Stimulated activated CD8-positive, alpha-beta memory T cell treated with anti-CD3 and anti-CD28 coated beads, Interleukin-4, amount 100 ng/mL, for 1 hour (primary cell): ENCODE measurements at places on chromosomes 3 and 15.

DNA sequence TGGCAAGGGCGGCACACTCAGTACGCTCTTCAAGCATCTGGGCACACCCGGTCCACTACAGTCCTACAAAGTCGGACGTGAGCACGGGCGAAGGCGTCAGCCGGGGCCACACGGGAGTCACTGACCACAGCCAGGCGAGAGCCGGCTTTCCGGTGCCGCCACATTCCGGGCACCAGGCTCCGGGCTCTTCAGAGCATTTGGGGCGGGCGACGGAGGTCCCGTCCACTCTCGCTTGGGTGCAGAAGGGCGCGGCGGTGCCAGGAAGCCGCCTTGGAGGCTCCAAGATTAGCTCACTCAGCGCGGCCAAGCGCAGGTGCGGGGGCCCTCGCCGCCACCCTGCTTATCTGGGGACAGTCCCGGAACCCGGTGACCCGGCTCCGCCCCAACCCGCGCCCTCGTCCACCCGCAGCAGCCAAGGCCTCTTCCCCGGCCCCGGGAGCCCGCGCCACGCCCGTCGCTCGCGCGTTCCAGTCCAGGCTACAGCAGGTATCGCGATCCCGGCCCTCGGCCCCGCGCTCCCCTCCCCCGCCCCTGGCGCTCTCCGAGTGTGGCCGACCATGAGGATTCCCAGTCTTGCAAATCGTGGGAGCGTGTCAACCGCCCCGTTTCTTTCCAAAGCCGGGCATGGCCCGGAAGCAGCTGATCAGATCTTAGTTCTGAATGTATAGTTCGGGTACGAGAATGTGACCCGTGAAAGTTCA, at the start of gene ADPRH:
Gene ADPRH (plus strand): TSS at position 127 of the 701 bp plus-strand sequence. CDS start 2,678 bp downstream, outside the sequence.
- no peak for DNase-seq

DNA sequence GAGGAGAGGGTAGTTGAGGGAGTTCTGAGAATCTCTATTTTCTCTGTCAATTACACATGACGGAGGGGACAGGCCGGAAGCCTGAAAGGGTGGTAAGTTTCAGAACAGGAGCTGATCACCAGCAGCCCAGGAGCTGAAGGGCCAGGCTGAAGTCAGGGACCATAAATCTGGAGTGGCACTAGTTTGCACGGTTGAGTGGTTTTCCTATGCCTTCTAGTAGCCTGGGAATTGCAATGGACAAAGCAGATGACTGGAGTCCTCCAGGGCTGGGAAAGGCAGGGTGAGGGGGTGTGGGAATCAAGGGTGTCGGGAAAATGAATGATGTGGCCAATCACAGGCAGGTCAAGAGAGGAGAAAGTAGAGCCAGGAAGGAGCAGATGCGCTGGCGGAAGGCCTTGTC, 72.5 kb downstream of the MAGEF1 start:
- DNase-seq: no peak

DNA sequence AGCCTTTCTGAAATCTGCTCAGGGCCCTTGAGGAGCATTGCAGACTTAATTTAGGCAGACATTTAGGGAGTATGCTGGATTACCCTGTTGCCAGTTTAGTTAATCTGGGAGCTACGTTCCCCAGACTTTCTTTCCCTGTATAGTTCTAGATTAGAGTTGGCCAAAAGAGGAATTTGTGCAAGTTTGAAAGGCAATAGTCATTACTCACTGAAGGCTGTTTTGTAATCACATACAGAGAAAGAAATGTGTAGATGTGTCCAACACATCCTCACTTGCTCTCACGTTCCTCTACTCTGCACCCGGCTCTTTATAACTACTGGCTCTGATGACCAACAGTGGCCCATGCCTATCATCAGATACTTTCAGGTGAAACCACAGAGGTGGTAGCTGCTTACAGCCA, 24.2 kb downstream of the MASP1 start:
- no peak for DNase-seq

- DNase-seq: no peak
These were observed 260.5 kb upstream of the TPRG1 start for GRCh38 chr3:188911026-188911850.

DNA sequence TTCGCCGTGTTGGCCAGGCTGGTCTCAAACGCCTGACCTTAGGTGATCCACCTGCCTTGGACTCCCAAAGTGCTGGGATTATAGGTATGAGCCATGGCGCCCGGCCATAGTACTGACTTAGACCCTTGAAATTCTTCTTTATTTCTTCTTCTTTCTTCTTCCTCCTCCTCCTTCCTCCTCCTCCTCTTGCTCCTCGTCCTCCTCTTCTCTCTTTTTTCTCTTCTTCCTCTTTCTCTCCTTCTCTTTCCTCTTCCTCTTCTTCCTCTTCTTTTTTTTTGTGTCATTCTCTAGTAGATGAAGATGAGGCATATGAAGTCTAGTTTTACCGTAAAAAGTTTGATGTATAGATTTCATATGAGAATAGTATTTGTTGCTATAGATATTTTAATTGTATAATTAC, 9.3 kb downstream of the RPL15 start:
- no peak for DNase-seq

- DNase-seq: no peak
These were observed 3.9 kb downstream of the LXN start for GRCh38 chr3:158668506-158668905.

DNA sequence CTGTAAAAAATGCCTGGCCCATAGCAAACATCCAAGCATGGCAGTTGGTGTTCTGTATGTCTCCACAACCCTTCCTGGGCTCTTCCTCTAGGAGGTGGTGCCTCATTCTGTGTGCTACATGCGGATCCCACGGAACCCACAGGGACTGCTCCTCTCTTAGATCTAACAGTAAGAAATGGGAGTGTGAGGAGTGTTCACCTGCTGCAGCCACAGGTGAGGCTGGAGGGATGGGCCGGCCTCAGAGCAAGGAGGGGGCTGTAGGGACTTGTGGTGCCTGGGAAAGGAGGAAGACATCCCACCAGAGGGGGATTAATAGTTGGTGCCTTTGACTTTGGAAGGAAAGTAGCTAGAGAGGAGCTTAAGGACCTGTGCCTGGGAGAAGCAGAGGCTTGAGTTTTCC, 22.2 kb downstream of the SEMA3G start:
- DNase-seq: no peak

DNA sequence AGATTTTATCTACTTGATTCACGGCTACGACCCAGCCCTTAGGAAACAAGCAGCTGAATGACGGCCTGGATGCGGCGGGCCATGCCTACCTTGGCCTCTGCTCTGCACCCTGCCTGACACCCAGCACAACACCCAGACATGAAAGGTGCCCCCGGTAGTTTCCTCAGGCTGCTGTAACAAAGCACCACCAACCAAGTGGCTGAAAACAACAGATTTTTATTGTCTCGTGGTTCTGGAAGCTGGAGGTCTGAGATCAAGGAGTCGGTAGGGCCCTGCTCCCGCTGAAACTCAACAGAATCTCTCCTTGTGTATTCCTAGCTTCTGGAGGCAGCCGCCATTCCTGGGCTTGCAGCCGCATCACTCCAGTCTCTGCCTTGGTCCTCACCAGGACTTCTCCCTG, 111.7 kb downstream of the ADCY5 start:
- DNase-seq: no peak

GRCh38 chr3:100100425-100100824, 13.9 kb downstream of the FILIP1L start:
- DNase-seq: no peak

- no peak for DNase-seq
These were observed 3.5 kb upstream of the SSR3 start for GRCh38 chr3:156558389-156558788.

GRCh38 chr3:197356275-197356674, 57.9 kb upstream of the DLG1 start:
- no peak for DNase-seq

- DNase-seq: no peak
These were observed 41.5 kb downstream of the LYZL4 start for GRCh38 chr3:42368861-42369260.

- no peak for DNase-seq
These were observed 4.9 kb downstream of the MRPL47 start for GRCh38 chr3:179599531-179599930.

DNA sequence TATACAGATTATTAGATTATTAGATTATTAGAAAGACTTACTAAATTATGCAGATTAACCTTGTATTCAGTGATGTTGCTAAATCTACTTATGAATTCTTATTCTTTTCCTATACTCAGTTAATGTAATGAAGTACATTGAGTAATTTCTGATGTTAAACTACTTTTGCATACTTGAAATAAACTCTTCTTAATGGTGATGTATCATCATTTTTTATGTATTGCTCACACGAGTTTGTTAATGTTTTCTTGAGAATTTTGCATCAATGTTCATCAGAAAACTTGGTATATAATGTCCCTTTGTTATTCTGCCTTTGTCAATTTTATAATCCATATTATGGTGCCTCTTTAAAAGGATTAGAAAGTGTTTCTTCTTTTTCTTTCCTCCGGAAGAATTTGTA, 163.2 kb upstream of the COL8A1 start:
- no peak for DNase-seq

DNA sequence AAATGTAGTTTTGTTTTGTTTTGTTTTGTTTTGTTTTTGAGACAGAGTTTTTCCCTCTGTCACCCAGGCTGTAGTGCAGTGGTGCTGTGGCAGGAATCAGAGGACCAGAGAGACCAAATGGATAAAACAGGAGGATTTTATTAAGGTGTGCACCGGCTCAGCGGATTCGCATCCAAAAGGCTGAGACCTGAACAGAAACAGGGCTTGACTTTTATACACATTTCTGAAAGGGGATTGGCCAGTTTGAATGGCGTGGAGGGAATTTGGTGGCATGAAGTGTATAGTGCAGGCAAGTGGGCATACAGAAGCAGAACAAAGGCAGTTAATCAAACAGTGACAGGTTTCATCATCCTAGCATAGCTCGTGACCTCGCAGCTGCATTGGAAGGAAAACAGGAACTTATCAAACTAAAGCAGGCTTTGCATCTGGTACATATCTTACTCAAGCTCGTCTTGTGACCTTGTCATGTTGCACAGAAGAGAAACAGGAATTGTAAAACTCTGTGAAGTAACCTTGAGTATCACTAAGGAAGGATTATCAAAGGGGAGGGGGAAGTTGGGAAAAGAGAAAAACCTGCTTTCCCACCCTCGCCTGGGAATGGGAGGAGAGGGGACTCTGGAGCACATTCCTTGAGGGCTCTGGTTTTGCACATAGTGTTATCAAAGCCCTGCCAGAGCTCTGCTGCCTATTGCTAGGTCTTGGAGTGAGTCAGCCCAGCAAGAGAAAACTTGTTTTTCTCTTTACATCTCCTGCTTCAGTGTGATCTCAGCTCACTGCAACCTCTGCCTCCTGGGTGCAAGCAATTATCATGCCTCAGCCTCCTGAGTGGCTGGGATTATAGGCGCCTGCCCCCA, 38.5 kb downstream of the C3orf62 start:
- no peak for DNase-seq

DNA sequence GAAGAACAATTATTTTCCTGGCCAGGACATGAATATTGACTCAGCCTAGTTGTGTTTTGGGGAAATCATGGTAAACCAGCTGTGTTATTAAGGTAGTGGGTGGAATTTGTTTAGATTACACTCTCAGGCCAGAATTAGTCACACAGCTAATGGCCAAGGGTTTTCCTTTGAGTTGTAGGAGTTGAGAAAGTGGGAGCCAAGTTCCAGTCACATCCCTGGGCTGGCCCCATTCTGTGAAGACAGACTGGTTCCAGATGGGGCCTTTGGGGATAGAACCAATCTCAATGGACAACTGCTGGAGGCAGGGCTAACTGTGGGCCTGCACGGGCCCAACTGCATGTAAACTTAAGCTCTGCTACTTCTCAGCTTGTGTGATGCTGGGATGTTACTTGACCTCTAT, 1.4 kb upstream of the RASL12 start:
- DNase-seq: no peak

GRCh38 chr3:115683773-115684172, 60.5 kb downstream of the GAP43 start:
- no peak for DNase-seq

GRCh38 chr15:84112025-84112424, 123.5 kb upstream of the GOLGA6L4 start:
- no peak for DNase-seq

DNA sequence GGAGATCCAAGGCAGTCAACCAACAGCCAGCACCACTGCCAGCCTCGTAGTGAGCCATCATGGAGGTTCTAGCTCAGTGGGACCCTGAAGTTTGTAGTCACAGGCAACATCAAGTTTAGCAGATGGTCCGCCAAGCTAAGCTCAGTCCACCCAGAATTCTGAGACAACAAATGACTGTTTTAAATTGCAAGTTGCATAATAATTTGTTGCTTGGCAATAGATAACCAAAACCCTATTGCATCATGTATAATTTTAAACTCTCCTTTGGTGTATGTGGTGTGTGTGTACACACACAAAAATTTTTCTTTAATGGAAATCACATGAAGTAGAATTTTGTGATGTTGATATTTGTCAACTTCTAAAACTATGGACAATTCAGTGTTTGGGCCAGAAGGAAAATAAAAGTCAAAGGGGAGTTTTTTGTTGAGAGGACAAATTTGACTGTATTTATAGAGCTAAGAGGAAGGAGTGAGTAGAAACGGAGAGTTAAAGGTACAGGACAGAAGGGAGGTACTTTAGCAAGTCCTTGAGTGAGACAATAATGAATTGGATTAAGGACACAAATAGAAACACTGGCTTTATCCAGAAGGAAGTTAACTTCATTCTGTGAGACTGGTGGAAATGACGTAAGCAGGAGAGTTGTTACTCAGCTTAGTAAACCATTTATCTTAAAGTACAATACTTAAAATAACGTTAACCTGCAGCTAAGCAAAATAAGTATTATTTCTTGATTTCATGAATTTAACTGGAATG, 83.6 kb downstream of the NCEH1 start:
- no peak for DNase-seq

GRCh38 chr3:135349254-135349948, 554.3 kb downstream of the EPHB1 start:
- DNase-seq: no peak

DNA sequence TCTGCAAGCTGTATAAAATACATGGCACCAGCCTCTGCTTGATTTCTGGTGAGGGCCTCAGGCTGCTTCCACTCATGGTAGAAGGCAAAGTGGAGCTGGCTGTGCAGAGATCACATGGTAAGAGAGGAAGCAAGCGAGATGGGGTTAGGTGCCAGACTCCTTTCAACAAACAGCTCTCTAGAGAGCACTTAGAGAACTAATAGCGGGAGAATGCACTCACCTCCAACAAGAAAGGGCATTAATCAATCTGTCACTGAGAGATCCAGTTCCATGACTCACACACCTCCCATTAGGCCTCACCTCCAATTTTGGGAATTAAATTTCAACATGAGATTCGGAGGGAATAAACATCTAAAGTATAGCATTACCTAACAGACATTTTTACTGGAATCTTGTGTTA, 644.1 kb upstream of the ARRDC4 start:
- DNase-seq: no peak

- no peak for DNase-seq
These were observed 82.5 kb downstream of the KLF13 start for GRCh38 chr15:31409171-31409570.

DNA sequence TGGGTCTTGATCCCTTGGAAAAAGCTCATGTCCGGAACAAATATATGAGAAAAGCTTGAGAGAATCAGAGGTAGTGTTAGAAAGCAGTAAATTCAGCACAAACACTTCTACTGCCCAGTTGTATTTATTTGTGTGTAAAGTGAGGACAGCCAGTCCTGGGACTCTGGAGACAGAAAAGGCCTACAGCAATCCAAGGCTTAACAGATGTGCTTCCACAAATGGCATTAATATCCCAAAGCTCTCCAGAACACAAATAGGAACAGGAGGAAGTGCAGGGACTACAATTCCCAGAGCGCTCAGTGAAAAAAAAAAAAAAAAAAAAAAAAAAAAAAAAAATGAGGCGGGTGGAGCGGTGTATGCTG, 390 bp upstream of the AP2M1 start:
- DNase-seq: no peak

- no peak for DNase-seq
These were observed 155.8 kb downstream of the TBC1D2B start for GRCh38 chr15:77921664-77922063.

- DNase-seq: no peak
These were observed 106.4 kb downstream of the MINAR1 start for GRCh38 chr15:79538527-79538926.
